ENCODE measurements at places on chromosomes 7 and 10.

DNA sequence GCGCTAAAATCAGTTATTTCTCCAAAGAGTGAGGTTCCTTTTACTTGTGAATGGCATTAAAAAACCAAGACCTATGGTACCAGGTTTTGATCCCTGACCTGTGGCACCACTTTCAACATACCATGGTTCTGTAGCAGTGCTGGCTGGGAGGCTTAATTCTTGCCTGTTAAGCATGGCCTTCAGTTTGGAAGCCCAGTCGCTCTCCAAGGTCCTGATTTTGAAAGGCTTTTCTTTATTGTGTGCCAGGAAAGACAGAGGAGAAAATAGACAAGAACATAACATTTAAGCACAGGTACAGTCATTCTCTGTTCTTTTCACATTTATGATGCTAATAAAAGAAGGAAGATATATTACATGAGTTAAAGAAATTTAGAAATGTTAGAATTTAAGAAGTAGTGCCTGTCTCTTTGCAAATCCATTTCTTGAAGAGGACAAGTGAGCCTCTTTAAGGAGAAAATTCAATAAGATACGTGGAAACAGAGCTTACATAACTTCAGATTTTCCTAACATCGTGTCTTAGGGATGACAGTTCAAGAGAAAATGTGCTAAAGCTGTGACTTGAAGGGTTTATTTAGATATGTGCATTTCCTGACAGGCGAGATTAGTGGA is 357.6 kb downstream of the DPP6 start:
- no peak for DNase-seq
- no peaks in the 10 kb centered on the region for H3K27me3 ChIP-seq
- no peak overlapping the region for H3K27ac ChIP-seq
- H3K4me1 ChIP-seq: no peaks in the 10 kb centered on the region
- no peak overlapping the region for H3K4me3 ChIP-seq

- peaks cover 81% of the 10 kb centered on the region for H3K36me3 ChIP-seq
- peaks cover 9% of the 10 kb centered on the region for H3K4me1 ChIP-seq
- no peaks in the 10 kb centered on the region for H3K27me3 ChIP-seq
- H3K4me3 ChIP-seq: no peak overlapping the region
Observed at GRCh38 chr7:151469281-151469680, 29.3 kb upstream of the CRYGN start.

DNA sequence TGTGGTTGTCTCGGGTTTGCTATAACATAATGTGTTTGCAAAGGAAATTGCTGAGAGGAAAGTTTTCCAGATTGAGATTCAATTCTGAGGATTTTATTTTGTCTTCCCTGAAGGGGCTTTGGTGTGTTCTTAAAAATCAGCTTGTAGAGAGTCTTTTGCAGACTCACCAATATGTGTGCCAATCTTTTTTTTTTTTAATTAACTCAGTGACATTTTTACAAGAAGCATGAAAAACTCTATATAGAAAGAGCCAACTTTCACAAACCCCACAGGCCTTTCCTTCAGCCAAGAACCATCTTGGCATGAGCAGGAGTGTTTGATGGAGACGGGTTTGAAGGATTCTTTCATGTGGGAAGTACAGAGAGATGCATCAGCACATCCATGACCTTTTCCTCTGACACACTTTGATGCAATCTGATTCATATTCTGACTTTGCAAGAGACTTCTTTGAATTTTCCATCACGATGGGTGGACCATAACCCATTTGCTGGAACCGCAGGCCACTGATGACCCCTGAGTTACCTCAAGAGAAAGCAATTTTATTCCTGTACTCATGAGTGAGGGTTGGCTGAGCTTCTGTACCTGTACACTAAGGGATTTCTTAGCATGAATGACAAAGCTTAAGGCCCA is 892.6 kb downstream of the XPNPEP1 start:
- H3K4me1 ChIP-seq: no peaks in the 10 kb centered on the region
- H3K36me3 ChIP-seq: no peaks in the 10 kb centered on the region
- H3K27me3 ChIP-seq: no peaks in the 10 kb centered on the region
- H3K27ac ChIP-seq: no peak overlapping the region
- no peak overlapping the region for H3K4me3 ChIP-seq

DNA sequence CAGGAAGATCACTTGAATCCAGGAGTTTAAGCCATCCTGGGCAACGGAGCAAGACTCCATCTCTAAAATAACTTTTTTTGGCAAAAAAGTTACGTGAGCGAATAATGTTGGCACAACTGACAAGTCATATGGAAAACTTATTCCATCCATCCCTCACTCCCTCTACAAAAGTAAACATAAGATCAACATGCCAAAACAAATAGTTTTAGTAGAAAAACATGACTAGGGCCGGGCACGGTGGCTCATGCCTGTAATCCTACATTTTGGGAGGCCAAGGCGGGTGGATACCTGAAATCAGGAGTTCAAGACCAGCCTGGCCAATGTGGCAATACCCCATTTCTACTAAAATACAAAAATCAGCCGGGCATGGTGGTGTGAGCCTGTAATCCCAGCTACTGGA is 25.6 kb downstream of the SLC25A16 start:
- H3K4me1 ChIP-seq: no peaks in the 10 kb centered on the region
- H3K36me3 ChIP-seq: peaks cover 70% of the 10 kb centered on the region
- H3K27me3 ChIP-seq: no peaks in the 10 kb centered on the region
- no peak overlapping the region for H3K27ac ChIP-seq
- H3K4me3 ChIP-seq: no peak overlapping the region

- H3K36me3 ChIP-seq: no peaks in the 10 kb centered on the region
- H3K27me3 ChIP-seq: no peaks in the 10 kb centered on the region
- H3K4me1 ChIP-seq: peaks cover 11% of the 10 kb centered on the region
- H3K4me3 ChIP-seq: no peak overlapping the region
Observed at GRCh38 chr10:24415455-24416125, 206.7 kb downstream of the KIAA1217 start.

GRCh38 chr7:79282070-79282694 is 171.3 kb downstream of the MAGI2 start:
- no peaks in the 10 kb centered on the region for H3K4me1 ChIP-seq
- H3K4me3 ChIP-seq: no peak overlapping the region
- no peak for DNase-seq
- H3K27me3 ChIP-seq: no peaks in the 10 kb centered on the region
- no peak overlapping the region for H3K27ac ChIP-seq

DNA sequence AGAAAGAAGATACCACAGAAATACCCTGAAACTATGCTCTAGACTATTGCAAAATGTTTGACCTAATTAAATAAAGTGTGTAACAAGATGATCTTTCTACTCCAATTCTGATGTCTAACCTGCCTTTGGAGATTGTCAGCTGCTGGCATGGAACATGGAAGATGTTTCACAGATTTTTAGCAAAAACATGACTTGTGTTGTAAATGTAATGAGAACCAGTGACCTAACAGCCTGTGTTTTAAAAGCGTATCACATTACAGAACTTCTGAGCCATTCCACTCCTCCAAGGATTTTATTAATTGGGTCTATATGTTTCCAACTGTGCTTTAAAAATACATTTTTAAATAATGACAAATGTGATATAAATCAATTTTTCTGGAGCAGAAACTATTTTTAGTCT is 526.3 kb upstream of the SEMA3D start:
- H3K27me3 ChIP-seq: no peaks in the 10 kb centered on the region
- no peaks in the 10 kb centered on the region for H3K4me1 ChIP-seq
- H3K27ac ChIP-seq: no peak overlapping the region
- no peak overlapping the region for H3K4me3 ChIP-seq
- no peaks in the 10 kb centered on the region for H3K36me3 ChIP-seq

DNA sequence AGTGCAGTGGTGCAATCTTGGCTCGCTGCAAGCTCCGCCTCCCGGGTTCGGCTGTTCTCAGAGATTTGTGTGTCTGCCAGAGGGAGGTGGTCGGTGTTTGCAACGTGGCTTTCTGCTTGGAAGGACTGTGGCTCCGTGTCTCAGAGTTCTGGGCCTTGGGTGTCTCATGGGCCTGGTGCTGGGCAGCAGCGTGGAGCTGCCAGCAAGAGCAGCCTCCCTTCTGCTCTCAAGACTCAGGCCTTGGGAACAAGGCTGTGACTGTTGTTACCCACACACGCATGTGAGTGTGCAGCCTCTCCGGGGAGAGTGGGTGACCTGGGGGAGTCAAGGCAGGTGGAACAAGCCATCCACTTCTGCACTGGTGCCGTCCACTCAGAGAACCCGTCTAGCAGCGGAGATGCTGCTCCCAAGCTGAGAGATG is 52.0 kb downstream of the VIPR2 start:
- H3K27ac ChIP-seq: no peak overlapping the region
- H3K4me3 ChIP-seq: no peak overlapping the region
- H3K36me3 ChIP-seq: no peaks in the 10 kb centered on the region

- no peak overlapping the region for H3K27ac ChIP-seq
- H3K4me1 ChIP-seq: no peaks in the 10 kb centered on the region
- no peaks in the 10 kb centered on the region for H3K27me3 ChIP-seq
- H3K36me3 ChIP-seq: no peaks in the 10 kb centered on the region
- H3K4me3 ChIP-seq: no peak overlapping the region
- DNase-seq: no peak
Observed at GRCh38 chr10:125206623-125207022, 46.3 kb upstream of the CTBP2 start.

DNA sequence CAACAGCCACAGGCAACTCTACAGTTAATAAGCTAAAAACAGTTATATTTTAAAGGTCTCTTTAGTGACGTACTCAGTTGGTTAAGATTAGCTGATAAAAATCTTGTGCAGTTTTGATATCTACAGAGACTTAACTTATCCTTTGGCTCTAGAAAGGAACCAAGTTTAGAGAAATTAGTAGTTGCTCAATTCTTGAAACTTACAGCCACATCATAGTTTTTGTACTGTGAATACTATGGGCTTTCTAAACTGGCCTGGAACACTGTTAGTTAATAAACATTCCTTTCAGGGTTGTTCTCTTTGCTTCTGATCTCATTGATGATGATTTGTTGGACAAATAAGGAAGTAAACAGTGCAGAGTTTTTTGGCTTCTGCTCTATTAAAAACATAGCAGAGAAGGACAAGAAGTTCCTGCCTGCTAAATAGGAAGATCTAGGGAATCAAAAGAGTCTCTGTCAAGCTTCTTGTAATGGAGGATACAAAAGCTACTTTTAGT is 73.1 kb downstream of the MKLN1 start:
- peaks cover 7% of the 10 kb centered on the region for H3K36me3 ChIP-seq
- no peaks in the 10 kb centered on the region for H3K27me3 ChIP-seq
- H3K4me1 ChIP-seq: peaks cover 16% of the 10 kb centered on the region
- peak overlapping the region; percentile 67 for H3K27ac ChIP-seq
- no peak for DNase-seq

DNA sequence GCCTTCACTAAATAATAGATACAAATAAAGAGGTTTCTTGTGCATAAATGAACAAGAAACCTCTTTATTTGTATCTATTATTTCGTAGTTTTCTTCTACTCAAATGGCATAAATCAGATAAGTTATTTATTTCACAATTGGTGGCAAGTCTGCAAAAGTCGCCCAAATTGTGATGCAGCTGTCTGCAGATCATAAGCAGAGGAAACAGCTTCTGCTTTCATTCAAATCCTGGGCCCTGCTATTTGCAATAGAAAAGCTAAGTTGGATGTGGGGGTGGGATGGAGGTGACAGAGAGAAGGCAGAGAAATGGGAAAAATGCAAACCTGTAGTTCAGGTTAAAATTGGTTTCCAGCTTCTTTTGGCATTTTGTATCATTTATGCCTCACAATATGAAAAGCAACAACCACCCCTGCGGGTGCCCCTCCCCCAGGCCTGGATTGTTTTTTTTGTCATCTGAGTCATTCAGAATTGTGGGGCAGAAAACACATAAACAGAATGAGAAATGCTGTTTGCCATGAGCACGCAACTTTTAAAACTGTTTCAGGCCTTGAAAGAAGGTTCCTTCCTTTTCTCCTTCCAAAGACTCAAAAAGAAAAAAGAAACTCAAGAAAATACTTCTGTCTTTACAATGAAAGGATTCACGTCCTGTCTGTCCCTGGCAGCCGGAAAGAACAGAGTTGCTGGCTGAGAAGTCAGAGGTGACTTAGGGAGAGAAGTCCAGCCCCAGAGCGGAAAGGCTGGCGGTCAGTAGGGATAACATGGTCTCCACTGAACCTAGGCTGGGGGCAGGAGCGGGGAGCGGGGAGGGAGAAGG is 132.9 kb downstream of the BAMBI start:
- H3K27me3 ChIP-seq: no peaks in the 10 kb centered on the region
- H3K36me3 ChIP-seq: no peaks in the 10 kb centered on the region
- peak overlapping the region; percentile 21 for H3K27ac ChIP-seq
- no peak for DNase-seq

DNA sequence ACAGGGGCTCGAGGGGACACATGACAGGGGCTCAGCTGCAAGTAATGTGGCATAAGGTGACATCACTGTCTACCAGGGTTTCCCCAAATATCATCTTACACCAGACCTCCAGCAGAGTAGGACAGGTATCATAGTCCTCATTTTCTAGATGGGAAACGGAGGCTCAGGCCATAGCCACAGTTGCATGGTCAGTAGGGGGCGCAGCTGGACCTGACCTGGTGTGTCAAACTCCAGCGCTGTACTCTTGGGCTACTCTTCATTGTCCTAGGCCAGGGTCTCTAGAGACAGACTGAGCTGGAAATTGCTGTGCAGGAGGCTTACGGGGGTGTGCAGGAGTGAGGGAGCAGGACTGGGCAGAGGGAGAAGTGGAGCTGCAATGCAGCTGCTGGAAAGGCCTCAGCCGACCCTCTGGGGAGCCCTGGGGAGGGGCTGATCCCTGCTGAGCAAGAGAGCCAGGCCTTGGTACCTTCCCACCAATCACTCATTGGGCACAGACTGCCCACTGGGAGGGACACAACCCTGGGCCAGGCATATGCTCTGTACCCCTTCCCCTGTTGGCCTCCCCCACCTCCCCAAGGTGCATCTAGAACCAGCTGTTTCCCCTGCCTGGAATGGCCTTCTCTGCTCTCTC is 89.9 kb downstream of the CDH23 start:
- H3K4me1 ChIP-seq: no peaks in the 10 kb centered on the region
- H3K4me3 ChIP-seq: no peak overlapping the region
- DNase-seq: peak; percentile 77
- H3K27me3 ChIP-seq: no peaks in the 10 kb centered on the region

DNA sequence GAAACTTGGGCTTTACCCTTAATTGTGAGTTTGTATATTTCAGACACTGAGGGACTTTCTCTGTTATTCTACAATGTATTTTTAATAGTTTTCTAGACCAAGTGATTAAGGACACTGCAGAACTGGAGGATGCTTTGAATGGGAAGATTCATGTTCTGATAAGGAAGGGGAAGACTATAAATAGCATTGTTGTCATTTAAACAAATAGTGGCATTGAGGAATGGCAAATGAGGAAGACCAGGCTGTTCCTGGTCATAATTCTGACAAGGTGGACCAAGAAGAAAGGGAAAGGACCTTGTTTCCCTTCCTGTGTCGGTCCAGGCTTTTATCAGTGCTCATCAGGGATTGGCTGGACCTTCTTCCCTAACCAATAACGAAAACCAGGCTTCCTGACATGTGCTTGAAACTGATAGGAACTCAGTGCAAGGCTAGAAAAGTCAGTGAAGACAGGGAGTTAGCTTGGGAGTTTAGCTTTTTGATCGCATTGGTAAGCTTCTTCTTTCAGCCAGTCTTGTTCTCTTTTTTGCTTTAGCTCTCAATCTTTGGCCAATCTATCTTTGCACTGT is 116.2 kb downstream of the ITGA8 start:
- no peak overlapping the region for H3K27ac ChIP-seq
- H3K36me3 ChIP-seq: no peaks in the 10 kb centered on the region
- no peaks in the 10 kb centered on the region for H3K27me3 ChIP-seq
- no peak overlapping the region for H3K4me3 ChIP-seq
- DNase-seq: no peak
